ENCODE measurements at places on chromosomes 16 and 17.

- no peak for DNase-seq
These were observed 45.8 kb upstream of the NOS2 start for GRCh38 chr17:27846042-27846655.

DNA sequence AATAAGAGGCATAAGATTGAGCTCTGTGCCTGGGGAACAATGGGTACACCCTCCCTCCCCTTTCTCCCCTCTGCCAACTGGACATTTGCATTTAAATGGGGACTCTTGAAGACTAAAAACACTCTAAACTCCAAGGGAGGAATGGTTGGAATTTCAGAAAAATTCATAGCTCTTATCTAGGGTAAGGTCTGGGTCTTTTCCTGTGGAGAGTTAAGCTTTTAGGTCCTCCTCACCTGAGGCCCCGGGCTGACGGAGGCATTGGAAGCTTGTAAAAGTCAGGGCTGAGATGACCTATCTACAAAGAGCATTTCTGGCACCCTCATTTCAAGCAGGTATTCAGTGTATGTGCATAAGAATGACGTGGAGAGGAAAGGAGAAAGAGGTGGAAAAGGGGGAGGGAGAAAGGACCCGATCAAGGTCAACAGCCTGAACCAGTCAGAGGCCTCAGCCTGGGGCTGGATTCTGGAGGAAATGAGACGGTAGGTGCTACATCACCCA, 78.0 kb downstream of the RAP1GAP2 start:
- no peak for DNase-seq

- DNase-seq: peak; percentile 67
These were observed 696.9 kb downstream of the WWOX start for GRCh38 chr16:78796221-78796866.

DNA sequence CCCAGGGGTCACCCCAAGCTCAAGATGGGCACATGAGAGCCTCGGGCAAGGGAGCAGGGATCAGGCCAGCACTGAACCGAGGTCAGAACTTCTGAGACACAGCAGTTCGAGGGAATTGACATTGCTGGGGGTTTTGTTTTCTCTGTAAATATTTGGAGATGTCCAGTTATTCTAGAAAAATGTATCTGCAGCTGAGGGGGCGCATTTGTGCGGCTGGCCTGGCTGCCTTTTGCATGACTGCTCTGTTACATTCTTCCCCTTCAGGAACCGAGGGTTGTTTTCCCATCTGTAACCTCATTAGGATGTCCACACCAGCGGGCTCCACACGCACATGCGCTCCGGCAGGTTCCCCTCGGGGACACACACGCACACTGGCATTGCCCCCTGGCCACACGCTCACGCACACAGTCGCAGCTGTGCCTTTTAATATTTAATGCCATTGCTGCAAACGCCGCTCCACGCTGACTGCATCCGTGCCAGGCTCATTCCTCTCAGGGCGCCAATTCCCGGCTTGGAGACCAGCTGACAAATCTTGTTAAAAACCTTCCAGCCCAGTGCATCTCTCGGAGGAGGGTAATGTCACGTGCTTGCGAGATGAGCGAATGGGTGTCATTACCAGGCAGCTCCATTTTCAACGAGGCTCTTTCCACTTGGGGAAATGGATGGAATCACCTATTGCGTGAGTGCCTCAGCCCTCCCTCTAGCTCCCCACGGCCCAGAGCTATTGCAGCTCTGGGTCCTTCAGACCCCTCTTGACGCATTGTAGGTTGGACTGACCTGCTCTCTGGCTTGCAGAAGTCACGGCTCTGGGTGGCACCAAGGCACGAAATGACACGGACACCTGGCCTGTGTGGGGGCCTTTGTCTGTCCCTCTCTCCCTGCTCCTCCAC, 13.1 kb downstream of the CCR7 start:
- DNase-seq: peak; percentile 55

- no peak for DNase-seq
These were observed 31.0 kb downstream of the MMP15 start for GRCh38 chr16:58056580-58056979.

DNA sequence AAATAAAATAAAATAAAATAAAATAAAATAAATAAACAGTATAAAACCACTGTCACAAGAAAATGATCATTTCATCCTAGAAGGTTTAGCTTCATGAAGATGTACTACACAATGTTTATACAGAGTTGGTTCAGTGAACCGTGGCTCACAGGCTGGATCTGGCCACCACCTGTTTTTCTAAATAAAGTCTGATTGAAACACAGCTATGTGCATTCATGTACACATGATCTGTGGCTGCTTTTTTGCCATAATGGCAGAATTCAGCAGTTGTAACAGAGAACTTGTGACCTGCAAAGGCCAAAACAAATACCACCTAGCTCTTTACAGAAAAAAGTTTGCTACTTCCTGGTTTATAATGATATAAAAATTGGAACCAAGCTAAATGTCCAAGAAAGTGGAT, 12.6 kb upstream of the RPRML start:
- no peak for DNase-seq

DNA sequence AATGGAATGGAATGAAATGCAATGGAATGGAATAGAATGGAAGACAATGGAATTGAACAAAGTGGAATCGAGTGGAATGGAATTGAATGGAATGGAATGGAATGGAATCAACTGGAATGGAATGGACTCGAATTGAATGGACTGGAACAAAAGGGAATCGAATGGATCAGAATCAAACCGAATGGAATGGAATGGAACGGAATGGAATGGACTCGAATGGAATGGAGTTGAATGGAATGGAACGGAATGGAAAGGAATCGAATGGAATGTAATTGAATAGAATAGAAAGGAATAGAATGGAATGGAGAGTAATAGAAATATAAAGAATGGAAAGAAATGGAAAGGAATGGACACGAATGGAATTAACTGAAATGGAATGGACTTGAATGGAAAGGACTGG, 475.2 kb upstream of the WSB1 start:
- no peak for DNase-seq

GRCh38 chr17:27233776-27234175, 60.1 kb upstream of the WSB1 start:
- no peak for DNase-seq

DNA sequence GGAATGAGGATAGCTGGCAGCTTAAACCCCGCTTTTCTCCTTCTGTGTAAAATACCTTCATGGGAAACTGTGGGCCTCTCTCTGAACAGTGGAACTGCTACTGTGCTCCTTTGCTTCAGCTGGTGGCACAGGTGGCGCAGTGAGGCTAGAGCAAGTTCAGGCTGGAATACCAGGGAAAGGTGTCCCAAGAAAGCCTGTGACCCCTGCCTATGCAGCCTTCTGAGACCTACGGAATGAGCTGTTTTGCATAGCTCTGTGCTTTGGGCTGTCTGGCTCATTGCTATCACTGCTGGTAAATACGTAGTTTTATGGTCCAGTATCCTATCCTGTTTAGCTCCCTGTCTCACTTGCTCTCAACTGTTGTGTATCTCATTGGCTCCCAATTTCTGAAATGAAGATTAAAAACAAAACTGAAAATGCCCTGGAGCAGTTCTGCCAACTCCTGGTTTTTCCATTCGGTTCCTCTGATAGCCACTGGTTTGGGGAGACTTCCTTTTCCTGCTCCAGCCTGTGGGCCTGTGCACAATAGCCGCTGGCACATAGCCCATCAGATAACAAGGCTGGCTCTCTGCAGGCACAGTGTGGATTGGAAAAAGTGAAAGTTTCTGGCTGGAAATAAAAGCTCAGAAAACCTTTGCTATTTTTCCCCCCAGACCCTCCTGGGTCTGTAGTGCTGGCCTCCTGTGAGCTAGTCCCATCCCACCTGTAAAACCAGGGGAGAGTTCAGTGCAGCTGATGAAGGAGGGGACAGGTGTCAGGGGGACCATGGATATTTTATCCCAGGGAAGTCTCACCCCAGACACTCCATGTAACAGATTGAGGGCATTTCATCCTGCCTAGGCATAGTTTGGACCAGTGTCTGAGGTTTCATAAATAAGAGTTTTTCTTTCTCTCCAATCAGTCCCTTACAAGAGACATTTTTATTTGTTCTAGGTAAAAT, 24.0 kb downstream of the LIMD2 start:
- peak; percentile 89 for DNase-seq

- peak; percentile 72 for DNase-seq
These were observed 14.9 kb upstream of the CBFB start for GRCh38 chr16:67013823-67014633.

DNA sequence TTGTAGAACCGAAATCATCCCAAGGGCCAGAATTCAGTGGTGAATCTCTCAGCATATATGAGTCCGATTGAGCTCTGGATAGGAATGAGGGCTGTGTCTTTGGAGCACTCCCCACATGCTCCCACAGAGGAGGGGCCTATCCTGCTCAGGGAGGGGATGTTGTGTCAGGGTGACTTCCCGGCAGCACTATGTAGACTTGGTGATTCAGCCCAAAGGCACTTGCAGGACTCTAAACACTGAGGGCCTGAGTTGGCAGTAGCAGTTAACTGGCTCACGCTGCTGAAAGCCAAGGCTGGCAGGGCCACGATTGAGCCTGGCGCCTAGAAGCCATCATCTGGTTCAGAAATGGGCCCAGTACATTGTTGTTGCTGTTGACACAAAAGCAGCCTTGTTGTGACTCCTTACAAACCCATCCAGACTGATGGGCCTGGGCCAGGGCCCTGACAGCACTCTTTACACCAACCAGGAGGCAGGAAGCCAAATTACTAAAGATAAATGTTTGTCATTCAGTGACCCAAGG, 31.9 kb downstream of the NMT1 start:
- peak; percentile 73 for DNase-seq

GRCh38 chr17:63447471-63448009, 1.4 kb upstream of the CYB561 start:
- DNase-seq: no peak

DNA sequence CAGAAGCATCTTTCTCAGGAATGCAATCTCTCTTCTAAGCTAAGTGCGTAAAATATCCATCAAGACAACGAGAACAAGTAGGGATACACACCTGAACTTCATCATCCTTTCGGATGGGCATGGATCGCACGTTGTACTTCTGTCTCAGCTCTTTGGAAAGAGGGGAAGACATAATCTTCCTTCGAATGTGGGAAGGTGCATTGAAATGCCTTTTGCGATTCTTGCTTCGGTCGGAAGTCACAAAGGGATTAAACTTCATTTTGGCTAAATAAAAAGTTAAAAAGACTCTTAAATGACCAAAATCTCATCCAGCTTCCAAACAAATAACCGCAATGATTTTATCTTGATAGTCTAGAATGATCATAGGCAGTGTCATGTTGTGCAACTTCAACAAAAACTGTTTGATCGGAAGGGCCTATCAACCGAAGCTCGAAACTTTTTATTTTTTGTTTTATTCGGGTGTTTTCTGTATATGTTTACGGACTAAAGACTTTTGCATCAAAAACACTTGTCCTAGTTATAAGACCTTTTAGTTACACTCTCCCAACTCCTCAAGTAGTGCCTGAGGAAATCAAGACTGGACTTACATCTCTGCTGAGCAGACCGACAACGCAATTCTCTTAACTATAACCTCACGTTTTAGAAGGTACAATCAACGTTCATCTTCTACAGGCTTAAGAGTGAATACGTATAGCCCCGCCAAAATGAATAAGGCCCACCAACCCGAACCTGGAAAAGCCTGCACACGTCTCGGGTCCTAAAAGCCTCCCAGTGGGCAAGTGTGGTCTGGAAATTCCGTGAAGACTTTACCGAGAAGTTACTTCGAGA, 727 bp downstream of the RPL26 start:
- no peak for DNase-seq

DNA sequence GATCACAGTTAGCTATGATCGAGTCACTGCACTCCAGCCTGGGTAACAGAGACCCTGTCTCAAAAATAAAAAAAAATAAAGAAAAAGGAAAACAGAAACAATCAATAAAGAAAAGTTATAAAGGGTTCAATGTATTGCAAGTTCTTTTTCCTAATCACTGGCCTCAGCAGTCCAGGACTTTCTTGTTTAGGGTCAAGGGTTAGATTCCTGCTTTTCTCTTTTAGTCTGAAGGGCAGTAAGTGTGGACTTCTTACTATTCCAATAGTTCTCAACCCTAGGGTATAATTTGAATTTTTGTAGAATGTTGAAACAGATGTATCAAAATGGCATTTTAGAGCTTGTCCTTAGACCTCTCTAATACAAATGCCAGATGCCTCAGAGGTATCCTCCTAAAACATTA, 27.3 kb downstream of the SMYD4 start:
- no peak for DNase-seq

- no peak for DNase-seq
These were observed 4.0 kb downstream of the TMEM170A start for GRCh38 chr16:75460446-75460845.

DNA sequence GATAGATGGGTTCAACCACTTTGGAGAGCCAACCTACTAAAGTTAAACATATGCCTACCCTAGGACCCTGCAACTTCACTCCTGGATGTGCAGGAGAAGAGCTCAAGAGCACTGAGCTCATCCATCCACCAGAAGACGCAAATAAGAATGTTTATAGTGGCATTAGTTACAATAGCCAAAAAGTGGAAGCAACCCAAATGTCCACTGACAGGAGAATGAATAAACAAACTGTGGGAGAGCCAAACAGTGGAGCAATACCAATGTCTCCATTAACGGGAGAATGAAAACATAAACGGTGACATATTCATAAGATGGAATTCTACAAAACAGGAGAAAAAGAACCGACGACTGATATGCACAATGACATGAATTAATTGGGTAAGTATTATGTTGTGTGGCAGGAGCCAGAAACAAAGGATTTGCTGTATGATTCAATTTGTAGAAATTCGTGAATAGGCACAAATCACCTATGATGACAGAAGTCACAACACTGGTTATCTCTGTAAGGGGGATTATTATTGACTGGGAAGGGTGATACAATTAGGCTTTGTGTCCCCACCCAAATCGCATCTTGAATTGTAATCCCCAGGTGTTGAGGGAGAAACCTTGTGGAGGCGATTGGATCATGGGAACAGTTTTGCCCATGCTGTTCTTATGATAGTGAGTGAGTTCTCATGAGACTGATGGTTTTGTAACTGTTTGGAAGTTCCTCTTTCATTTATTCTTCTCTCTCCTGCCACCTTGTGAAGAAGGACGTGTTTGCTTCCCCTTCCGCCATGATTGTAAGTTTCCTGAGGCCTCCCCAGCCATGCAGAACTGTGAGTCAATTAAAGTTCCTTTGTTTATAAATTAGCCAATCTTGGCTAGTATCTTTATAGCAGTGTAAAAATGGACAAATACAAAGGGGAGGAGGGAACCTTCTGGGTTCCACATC, 57.9 kb upstream of the PLCG2 start:
- DNase-seq: no peak

DNA sequence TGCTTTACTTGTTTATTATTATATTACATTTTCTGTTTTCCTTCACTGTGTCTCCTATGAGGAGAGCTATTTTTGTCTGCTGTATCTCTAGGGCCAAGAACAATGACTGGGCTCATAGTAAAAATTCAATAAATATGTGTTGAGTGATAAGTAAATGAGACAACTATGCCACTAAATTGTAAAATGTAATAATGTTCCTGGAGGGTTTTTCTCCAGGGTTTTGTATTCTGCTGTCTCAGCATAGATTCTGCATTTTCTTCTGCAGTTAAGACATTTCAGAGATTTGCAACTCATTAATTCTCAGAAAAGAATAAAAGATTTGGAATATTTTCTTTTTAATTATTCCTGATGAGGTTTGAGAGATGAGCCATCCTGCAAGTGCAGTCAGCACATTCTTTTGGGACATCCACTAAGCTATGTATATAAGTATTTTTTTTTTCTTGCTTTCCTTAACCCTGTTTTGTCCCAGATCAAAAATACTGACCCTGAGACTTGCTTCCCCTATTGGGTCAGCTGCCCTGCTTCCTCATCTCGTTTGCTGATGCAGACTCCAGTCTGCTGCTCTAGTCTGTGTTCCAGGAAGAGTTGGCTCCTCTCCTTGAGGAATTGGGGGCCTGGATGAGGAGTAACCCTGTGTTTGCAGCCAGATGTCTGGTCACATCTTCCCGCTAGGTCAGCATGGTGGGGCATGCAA, 122.9 kb downstream of the ABCA8 start:
- DNase-seq: no peak

GRCh38 chr17:37301288-37301687, 74.5 kb upstream of the C17orf78 start:
- no peak for DNase-seq
